Mucosa of descending colon (tissue), 3 donors: ENCODE measurements at places on chromosomes 7 and 10. TPM values are rescaled to one million over a fixed set of nuclear protein-coding genes. Genes with fewer than 3 reads are reported as not detected.

- DNase-seq = no peak
Observed at GRCh38 chr7:11450281-11450680, 381.7 kb downstream of the THSD7A start.

- peak; percentile 54 for DNase-seq
Observed at GRCh38 chr7:101817471-101818286, at the start of gene CUX1. Gene CUX1, plus strand, starts transcription at chr7:101817626. Its CDS starts 14 bp downstream, at chr7:101817640.

DNA sequence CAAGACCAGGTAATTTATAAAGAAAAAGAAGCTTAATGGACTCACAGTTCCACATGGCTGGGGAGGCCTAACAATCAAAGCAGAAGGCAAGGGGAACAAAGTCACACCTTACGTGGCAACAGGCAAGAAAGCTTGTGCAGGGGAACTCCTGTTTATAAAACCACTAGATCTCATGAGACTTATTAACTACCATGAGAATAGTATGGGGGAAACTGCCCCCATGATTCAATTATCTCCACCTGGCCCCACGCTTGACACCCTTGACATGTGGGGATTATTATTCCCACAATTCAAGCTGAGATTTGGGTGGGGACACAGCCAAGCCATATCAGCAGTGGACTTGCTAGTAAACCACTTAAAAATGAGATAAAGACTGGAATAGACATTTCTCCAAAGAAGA is 451.7 kb downstream of the DNAJB9 start:
- DNase-seq = no peak

DNA sequence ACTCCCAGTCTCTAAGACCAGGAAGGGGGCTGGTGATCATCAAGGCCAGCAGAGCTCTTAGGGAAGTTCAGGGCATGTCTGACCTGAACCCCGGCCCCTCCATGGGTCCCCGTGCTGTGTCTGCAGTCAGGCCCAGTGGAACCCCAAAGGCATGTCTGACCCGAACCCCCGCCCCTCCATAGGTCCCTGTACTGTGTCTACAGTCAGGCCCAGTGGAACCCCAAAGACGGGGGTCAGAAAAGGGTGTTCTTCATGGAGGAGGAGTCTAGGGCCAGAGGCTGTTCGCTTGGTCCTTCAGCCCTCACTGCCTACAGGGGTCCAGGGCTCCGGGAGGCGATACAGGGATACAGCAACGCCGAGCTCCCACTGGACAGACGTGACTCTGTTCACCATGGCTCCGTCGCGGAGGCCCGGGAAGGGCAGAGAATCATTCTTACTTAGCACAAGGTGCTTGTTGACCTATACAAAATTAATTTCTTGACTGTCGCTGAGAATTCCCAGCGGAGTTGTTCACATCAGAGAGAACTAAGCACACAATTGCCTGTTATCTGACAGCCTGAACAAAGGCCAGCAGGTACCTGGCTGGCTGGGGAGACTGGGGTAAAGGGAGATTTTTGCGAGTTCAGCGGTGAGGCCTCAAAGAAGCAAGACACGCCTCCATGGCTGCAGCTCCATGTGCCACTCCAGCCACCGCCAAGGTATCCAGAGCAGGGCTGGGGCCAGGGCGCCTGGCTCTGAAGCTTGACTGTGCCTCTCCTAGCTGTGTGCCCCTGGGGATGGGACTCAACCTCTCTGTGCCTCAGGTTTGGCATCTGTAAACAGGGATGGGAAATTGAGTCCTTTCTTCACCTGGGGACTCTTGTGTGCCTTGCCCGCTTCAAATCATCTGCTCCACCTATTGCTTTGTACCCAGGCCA is 26.8 kb downstream of the EN2 start:
- DNase-seq = no peak

- DNase-seq = no peak
Observed at GRCh38 chr10:70905071-70906021, 17.0 kb upstream of the PCBD1 start.

GRCh38 chr7:81013083-81013817 is 94.4 kb upstream of the SEMA3C start:
- DNase-seq = no peak

Gene ANKRD30A
- not detected for total RNA-seq

Gene VWDE
- 1.4 TPM for total RNA-seq

Gene CLIP2
- 77.7 TPM for total RNA-seq
